ENCODE measurements at places on chromosomes 1 and 21.

DNA sequence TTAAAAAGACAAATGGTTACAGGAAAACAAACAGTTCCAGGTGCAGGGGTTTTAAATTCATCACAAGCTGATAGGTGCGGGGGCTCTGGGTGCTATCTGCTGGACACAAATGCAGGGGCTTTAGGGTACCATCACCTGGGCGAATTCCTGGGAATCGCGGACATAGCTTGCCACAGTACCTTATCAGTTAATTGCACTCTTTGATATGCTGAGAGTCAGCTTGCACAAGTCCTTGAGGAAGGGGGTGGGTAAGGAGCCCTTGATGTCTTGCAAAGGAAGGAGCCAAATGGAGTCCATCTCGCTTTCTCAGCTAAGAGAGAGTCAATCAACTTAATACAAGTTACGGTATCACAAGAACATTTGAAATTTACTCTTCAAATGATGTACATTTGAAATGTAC lies 25.4 kb upstream of the TMEM54 start:
- no peak for DNase-seq

DNA sequence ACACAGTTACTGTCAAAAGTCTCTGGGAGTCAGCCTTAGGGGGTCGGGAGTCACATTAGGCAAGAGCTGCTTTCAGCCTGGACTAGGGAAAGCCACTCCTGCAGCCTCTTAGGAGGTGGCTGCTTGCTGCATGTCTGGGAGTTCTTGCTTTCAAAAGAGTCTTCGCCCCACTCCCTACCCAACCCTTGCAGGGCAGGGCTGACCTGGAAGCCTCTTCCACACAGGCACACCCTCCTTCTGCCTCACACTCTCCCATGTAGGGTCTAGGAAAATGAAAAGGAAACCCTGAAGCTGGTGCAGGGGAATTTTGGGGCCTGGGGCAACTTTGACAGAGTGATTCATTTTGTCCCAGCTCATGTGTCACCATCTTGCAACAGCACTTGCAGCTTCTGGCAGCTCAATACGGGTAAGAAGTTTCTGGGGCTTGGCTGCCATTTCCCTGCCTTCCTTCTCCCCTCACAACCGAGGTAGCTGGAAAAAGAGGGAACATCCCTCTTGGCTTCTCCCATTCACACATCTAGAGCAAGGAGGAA lies 37.3 kb downstream of the KCND3 start:
- DNase-seq, result no peak

GRCh38 chr1:8011016-8011415 lies 15.1 kb downstream of the ERRFI1 start:
- DNase-seq, result no peak

- DNase-seq, result no peak
These were observed 3.0 kb upstream of the PPIE start for GRCh38 chr1:39735731-39736130.

GRCh38 chr1:117113199-117113598 lies 8.3 kb downstream of the TRIM45 start:
- DNase-seq, result no peak

DNA sequence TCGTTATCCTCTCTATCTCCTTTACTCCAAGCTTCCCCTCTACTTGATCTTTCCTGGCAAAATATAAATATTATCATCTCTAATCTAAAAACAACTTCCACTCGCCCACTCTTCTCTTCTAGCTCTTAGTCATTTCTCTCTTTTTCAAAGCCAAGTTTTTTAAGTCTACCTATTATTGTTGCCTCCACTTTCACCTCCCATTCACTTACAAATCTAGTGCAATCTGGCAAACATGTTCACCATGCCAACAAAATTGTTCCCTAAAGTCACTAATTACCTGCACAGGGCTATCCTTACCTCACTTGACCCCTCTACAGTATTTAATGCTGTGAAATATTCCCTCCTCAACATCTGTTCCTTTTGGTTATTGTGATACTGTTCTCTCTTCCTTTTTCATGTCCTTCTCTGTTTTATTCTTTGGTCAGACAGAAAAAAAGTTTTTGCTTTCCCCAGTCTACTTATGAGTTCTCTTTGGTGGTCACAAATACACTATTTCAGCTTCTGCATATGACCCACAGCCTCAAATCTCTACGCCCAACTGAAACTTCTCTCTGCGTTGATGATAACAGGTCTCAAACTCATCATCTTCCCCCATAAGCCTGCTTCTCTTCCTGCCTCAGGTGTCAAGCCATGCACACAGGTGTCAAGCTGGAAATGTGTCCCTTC lies 31.9 kb upstream of the RAP1A start:
- DNase-seq, result no peak

GRCh38 chr1:217253351-217253750 lies 377.5 kb downstream of the GPATCH2 start:
- DNase-seq, result no peak

- no peak for DNase-seq
These were observed 59.5 kb downstream of the ATP2B4 start for GRCh38 chr1:203686091-203686632.

- no peak for DNase-seq
These were observed 5.2 kb downstream of the OLIG1 start for GRCh38 chr21:33075128-33075527.

GRCh38 chr1:29861922-29862321 lies 625.6 kb downstream of the PTPRU start:
- DNase-seq, result no peak

GRCh38 chr1:48061162-48062136 lies 64.3 kb upstream of the TRABD2B start:
- no peak for DNase-seq

DNA sequence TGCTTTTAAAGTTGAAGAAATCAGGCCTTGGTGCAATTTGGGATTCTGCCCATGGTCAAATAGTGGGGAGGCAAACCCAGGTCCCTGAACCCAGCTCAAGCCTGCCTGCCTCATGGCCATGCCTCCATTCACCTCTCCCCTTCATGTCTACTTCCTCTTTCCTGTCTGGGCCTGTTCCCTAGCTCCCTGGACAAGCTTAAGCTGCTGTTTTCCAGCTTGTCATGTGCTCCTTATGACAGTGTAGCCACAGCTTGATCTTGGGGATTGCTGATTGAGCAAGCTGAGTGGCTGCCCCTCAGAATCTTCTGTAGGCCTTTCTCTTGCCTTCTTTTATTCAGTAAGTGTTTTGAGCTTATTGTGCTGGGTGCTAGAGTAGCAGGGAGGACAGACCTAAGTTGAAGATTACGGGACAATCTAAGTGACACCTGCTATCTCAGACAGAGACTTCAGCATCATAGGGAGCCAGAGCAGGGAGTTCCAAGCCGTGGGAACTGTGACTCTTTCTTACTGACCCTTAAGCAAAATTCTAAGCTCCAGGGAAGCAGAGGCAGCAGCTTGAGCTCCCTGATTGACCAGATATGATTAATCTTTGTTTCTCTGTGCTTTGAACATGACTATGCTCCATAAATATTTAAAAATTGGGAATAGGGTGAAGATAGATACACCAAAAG lies 520 bp upstream of the MR1 start:
- no peak for DNase-seq

DNA sequence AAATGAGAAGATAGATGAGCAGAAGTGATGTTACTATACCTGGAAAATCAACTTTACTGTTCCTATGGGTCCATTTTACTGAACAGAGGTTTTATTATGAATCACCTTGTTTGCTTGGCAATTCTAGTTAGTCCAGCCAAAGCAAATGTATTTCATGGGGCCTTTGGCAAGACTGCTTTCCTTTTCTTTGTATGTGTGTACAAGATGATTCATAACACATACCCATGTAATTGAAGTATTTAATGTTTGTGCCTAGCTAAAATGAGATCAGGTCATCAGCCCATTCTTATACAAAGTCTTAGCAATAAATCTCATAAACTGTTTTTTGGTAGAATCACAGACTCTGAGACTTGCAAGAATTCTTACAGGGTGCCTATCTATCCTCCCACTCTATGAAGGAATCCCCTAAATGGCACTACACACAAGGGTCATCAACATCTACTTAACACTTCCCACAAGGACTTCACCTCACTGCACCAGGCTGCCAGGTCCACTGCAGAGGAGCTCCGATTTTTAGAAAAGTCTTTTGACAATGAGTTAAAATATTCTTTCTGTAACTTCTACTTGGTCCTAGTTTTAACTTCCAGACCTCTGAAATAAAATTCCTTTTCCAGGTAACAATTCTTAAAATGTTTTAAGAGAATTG lies 58.5 kb downstream of the LPAR3 start:
- no peak for DNase-seq

- no peak for DNase-seq
These were observed 303.3 kb upstream of the PROX1 start for GRCh38 chr1:213684454-213684853.

DNA sequence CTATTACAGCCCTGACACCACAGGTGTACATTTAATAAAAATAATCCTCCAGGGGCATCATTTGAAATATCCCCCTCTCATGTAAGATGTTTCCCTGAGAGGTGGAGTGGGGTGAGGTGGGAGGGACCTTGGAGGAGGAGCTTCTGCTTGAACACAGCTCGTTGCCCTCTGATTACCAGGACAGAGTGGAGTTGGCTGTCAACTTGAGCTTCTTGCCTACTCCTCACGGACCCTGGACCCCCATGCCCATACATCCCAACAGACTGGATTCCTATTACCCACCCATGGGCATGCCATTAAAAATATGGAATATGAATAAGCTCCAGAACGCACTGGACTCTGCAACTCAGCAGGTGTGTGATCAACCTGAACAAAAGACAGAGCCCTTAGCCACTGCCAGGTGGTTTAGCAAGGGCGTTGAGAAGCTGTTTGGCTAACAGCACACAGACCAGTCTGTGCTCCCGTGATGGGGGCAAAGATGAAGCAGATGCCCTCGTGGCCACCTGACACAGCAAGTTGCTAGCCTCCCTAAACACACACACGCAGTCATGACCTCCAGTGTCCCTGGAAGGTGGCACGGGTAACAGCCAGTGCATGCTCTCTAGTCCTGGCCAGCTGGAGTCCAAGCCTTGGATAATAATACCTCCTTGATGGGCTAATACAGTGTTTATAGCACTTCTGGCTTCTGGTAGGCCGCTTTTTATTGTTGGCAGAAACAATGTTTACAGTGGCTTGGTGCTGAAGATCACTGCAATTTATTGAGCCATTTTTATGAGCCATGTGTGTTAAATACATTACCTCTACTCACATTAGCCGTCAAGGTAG lies 155.0 kb downstream of the TOMM20 start:
- no peak for DNase-seq

- no peak for DNase-seq
These were observed 738.1 kb downstream of the ADGRL2 start for GRCh38 chr1:82538876-82539275.

- no peak for DNase-seq
These were observed 5.0 kb downstream of the MTR start for GRCh38 chr1:236800002-236800620.

- DNase-seq, result no peak
These were observed 24.1 kb downstream of the BCL9 start for GRCh38 chr1:147565189-147565980.

- DNase-seq, result no peak
These were observed 100.9 kb upstream of the BRINP3 start for GRCh38 chr1:190578526-190578925.

Measured in stimulated activated CD4-positive, alpha-beta T cell treated with anti-CD3 and anti-CD28 coated beads, Interleukin-1b, Interleukin-23, amount 100 ng/mL, for 1 hour (primary cell).